ENCODE measurements at places on chromosomes 3 and 15. TPM values are rescaled to one million over a fixed set of nuclear protein-coding genes. Genes with fewer than 3 reads are reported as not detected.

GRCh38 chr3:52845157-52845556 lies 10.3 kb upstream of the MUSTN1 start:
- DNase-seq, result no peak

DNA sequence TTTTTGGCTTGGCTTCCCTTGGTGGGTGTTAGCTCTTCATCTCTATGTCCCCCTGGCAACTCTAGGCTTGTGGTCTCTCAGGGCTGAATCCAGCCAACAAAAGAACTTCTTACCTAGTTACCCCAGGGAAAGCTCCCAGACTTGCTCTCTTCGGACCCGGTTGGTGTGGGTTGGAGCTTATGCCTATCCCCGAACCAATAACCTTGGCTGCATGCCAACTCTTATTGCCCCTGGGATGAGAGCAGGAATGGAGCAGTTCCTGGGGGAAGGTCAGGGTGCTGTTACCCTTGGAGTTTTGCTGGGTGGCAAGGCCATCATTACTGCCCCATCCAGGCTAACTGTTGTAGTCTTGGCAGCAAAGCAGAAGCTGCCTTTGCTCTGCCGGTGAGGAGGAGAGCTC lies 147.8 kb downstream of the CACNA1D start:
- no peak for DNase-seq

DNA sequence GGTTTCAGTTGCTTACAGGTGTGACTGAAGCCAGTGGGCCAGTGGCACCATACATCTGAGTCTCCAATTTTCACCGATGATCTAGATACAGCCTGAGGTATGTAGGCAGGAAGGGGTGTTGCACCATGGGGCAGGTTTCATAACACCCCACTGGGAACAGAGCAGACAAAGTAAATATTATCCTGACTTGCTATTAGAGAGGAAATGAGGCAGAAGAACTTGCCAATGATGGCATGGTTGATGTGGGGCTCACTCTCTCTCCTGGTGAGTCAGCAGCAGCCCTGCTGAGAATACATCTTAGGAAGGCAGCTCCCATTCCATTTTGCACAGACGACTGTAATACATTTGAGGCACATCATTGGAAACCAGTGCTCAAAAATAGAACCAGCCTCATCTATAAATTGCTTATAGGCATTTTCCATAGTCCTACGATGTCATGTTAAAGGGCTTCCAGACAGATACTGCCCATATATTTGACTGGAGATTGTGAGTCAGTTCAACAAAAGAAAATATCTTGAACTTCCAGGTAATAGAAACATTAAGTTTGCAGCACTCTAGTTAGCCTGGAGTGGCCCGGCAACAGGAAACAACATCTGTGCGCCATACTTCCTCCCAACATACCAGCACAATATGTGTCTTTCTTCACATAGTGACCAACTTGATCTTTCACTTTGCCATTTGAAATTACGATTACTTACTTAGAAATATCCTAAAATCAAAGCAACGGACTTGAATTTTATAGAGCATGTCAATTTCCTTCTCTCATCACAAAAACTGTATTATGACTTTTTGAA lies 175.5 kb downstream of the NECTIN3 start:
- no peak for DNase-seq

- no peak for DNase-seq
Observed at GRCh38 chr15:56886363-56886931, 32.0 kb upstream of the TCF12 start.

DNA sequence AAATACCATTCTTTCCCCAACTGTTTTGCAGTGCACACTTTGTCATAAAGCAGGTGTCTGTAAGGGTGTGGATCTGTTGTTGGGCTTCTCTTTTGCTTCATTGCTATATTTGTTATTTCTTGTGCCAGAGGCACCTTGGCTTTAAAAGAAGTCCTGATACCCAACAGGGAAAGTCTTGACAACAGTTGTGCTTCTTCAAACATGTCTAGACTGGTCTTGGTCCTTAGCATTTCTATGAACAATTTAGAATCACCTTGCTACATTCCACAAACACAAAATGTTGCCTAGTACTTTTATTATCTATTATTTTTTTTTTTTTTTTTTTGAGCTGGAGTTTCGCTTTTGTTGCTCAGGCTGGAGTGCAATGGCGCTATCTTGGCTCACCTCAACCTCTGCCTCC lies 233.7 kb downstream of the SLCO3A1 start:
- DNase-seq, result no peak

DNA sequence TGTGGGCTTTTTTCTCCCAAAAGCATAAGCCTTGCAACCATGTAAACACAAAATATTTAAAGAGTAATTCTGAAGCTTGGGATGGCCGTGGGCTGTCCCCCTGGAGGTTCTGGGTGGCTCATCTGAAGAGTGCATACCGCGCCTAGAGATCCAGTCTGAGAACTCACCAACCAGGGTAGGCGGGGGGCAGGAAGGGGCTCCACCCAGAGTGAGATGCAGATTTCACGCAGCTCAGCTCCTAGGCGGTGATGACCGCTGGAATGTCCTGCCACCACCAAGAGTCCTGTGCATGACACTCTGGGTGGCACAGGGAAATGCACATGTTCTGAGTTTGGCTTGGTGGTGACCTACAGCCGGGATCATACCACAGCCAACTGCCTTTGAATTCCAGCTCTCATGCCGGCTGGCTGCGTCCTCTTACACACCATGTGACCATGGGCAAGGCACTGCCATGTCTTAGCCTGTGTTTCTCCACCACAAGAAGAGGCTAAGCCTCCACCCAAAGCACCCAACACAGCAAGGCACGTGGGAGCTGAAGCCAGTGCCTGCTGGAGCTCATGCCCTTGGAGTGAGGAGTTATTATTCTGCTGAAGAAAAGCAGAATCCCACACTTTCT lies 125.1 kb upstream of the IQSEC1 start:
- DNase-seq, result no peak

POLQ gene
- 2.4 TPM for total RNA-seq

DNA sequence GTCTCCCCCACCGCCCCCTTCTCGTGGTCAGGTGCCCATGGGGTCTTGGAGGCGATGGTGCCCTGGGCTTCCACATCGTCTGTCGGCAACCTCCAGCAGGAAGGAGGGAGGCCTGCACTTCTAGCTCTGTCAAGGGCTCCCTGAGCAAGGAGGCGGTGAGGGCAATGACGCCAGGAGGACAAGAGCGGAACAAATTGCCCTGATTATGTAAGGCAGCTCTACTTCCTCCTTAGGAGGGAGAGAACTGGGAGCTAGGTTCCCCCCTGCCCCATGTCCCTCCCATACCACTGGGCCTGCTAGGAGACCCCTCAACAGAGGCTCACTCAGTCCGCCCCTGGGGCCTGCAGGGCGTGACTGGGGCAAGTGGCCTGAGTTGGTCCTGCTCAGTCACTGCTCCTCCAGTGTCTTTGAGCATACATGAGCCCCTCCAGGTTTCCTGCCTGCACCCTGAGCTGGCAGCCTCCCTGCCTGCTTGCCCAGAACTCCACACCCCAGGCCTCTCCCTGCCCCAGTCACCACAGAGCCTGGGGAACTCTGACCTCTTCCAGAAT lies 56.1 kb downstream of the CACNA2D2 start:
- no peak for DNase-seq

LIPH gene
- total RNA-seq, result not detected

ST8SIA2 gene
- total RNA-seq, result 30.4 TPM

GRCh38 chr3:177250151-177250550 lies 52.9 kb upstream of the TBL1XR1 start:
- DNase-seq, result no peak
